ENCODE measurements at places on chromosomes 6 and 20. TPM values are rescaled to one million over a fixed set of nuclear protein-coding genes. Genes with fewer than 3 reads are reported as not detected.

GRCh38 chr6:150490586-150490985 is 109.1 kb upstream of the PLEKHG1 start:
- DNase-seq: no peak

- DNase-seq: no peak
These were observed 74.2 kb downstream of the CD164 start for GRCh38 chr6:109308018-109308492.

DNA sequence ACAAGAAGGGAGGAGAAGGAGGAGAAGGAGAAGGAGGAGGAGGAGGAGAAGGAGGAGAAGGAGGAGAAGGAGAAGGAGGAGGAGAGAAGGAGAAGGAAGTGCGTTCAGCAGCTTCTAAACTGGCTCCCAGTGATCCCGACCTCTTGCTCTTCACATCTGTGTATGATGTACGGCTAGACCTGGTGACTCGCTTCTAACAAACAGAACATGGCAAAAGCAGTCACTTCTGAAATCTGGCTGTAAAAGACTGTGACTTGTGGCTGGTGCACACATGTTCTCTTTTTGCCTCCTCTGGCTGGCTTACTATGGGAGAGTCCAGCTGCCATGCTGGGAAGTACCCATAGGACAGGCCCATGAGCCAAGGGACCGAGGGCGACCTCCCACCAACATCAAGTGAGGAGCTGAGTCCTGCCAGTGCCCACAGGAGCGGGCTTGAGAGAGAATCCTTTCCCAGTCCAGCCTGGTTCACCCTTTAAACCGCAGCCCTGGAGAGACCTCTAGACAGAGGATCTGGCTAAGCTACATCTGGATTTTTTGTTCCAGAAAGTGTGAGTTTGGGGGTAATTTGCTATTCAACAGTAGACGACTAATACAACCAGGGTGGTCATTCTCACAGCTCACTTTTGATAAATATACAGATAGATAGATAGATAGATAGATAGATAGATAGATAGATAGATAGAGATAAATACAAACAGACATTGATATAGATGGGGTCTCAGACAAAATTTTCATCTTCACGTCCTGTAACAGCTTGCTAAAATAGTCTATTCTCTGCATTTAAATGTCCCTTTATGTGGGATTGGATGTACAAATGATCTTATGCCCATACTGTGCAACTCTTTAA is 42.3 kb downstream of the RPP40 start:
- no peak for DNase-seq

DNA sequence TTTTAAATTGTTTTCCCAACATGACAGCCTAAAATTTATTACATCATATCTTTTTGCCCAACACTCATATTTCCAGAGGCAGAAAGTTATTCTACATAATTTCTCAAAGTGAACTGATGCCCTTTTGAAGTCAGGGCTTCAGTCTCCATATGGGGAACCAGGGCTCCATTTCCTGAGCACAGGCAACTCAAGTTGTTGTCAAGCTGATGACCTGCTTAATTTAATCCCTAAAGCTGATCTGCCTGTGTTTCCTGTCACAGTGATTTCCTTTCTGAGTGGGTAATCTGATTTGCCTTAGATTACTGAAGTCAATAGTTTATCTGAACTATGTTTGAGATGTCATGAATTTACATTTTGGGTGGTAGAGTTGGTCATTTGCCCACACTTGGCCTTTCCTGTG is 932.1 kb upstream of the MANEA start:
- no peak for DNase-seq

DNA sequence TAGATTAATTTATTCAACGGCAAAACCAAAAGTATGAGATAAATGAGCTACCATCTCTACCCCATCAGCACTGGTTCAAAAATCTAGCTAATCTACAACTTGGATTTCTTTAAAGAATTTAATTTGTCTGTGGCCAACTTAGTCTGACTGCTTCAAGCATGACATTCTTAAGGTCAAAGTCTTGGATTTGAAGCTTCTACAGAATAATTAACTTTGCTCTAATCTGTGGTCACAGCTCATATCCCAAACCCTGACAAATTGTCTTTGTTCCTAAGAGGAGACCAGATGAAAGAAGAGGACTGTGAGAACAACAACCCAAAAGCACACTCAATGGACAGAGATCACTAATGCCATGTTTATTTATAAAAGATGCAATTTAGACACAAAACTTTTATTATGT is 166.9 kb upstream of the EPHA7 start:
- DNase-seq: no peak

DNA sequence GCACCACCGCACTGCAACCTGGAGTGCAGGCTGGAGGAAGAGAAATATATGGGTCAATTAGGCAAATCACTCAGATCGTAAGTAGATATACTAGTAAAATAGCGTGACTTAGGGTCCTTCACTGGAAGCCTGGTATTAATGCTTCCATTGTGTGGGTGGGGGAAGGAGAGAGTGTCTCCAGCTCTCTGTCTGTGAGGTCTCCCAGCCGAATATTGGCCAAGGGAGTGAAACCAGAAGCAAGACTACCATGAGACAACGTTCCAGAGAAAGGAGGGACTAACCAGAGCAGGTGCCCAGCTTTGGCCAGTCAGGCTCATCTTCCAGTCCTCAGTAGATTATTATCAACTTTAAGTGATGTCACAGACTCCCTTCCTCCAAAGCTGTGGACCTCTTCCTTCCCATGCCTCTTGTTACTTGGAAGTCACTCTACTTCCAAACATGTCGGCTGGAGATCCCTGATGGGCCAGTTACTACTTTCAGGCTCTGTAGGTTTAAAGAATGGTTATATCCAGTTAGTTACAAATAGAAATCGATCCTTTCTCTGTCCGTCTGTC is 28.8 kb downstream of the MTHFD1L start:
- no peak for DNase-seq

DNA sequence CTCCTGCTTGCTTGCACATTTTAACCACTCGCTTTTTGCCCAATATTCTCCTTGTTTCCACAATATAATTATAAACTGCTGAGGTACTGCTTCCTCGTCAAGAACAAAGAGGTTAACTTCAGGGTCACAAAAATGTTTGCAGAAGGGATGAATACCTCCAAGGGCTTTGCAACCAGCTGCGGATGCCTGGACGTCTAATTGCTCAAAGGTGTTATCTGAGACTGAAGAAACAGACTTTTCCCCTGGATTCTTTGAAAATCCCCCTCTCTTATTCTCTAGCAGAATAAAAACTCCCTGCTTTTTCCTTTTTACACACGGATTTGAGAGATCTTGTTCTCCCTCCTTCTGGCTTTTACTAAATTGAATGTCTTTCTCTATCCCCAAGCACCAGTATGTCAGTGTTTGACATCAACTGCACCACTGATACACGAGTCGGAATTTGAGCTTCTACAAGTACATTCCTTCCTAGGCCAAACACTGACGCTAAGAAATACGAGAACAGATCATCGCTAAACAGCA is 336 bp upstream of the SMPDL3A start:
- no peak for DNase-seq

DNA sequence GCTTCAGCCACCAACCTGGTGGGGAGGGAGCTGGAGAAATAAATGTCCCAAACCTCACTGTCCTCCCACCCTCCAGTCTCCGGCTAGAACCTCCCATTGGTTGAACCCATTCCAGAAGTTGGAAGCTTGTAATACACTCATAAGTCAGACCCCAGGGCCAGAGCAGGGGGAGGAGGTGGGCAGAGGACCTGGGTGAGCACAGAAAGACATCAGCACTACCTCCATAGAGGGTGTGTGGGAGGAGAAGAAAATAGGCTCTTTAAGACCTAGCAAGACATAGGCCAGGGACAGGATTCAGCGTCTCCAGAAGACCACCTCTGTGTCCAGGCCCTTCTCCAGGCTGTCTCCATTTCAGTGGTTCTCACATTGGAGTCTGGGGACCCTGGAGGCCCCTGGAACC is 73.3 kb upstream of the TOP1 start:
- DNase-seq: no peak

Gene NDUFAF5
- 22.5 TPM for total RNA-seq

Gene DBNDD2
- 2.0 TPM for total RNA-seq

Measured in endothelial cell (in vitro differentiated cells).